ENCODE measurements at places on chromosomes 11 and 22.

DNA sequence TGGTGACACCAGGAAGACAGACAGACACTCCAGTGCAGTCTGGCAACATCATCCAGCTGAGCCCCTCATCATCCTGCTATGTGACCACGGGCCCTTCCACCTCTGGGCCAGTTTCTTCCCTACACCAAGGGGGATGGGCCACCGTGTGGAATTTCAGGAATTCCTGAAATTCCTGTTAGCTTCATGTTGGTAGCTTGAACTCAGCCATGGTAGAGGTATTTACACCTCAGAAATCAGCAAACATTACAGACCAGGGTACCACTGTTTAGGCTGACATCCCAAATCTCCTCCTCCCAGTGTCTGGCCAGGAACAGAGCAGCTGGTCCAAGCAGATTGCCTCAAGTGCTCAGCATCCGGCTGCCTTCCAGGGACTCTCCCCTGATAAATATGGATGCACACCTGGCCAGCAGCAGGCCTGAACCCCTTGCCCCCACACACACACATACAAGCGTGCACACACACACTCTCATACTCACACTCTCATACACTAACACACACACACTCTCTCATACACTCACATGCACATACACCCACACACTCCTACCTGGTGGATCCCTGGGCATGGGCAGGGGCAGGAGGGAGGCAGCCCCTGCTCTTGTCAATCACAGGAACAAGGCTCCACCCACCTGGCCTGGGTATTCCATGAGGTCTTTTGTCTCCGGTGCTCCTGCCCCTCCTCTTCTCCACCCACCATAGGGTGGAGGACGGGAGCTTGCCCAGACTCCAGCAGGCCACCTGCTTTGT is 85.2 kb downstream of the BUD13 start:
- DNase-seq = no peak

GRCh38 chr11:113363406-113363805 is 24.2 kb upstream of the ANKK1 start:
- no peak for DNase-seq

DNA sequence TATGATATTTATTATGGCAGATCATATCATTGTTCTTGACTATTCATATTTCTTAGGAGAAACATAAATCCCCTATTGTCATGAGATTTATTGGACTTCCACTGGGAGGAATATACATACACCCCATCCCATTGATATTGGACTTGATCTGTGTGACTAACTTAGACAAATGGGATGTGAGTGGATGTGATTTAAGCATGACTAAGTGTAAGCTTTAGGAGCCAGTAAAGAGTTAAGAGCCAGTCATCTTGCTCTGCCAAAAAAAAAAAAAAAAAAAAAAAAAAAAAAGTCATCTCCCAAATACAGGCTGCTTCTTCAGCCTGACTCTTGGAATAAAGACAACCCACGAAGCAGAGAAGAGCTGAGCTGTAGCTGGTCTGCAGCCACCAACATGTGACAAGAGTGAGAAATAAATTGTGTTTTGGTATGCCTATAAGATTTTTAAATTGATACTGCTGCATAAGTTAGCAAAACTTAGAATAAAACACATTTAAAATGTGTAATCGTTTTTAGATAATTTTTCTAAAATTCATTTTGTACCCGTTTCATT is 595.0 kb upstream of the LRRC4C start:
- no peak for DNase-seq

- no peak for DNase-seq
These were observed 792.6 kb upstream of the RAG2 start for GRCh38 chr11:37390576-37391083.

GRCh38 chr11:74459584-74459983 is 7.8 kb downstream of the KCNE3 start:
- DNase-seq = no peak

GRCh38 chr11:1460986-1461825 is 25.4 kb downstream of the MOB2 start:
- DNase-seq = no peak

DNA sequence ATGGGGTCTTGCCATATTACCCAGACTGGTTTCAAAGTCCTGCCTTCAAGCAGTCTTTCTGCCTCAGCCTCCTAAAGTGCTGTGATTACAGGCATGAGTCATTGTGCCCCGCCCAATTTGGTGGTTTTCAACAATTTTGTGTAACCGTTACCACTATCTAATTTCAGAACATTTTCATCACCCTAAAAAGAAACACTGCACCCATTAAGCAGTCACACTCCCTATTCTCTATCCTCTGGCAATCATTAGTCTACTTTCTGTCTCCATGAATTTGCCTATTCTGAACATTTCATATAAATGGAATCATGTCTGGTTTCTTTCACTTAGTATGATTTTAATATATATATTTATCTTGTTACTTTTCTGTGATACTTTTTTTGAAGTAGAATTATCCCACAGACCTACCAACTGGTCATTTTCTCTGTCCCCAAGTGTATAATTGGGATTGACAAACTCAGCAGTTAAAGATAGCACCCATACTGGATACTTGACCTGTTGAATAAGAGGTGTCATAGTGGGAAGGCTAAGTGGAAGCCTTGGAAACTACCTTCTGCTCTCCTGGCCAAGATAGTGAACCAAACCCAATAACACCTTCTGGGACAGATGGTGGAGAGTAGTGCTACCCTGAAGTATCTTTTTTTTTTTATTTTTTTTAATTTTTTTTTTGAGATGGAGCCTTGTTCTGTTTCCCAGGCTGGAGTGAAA is 64.8 kb downstream of the STIM1 start:
- DNase-seq = peak; percentile 55

DNA sequence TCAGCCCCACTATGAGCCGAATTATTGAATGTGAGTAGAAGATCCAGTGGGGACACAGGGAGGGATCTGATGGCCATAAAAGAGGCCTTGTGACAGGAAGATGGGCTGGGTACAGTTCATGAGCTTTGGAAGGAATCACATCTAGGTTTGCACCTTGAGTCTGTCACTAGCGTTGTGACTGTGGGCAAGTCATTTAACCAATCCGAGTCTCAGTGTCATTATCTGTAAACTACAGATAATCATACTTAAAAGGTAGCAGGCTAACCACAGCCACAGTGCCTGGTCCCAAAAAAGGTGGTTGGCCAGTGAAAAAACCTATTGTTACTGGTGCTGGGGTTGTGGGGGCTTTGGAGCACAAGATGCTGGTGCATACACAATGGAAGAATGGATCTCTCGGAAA is 3.8 kb downstream of the HEPN1 start:
- DNase-seq = no peak

GRCh38 chr11:40292721-40293508 is 1166.5 kb downstream of the LRRC4C start:
- no peak for DNase-seq

- no peak for DNase-seq
These were observed 2.1 kb downstream of the ARAP1 start for GRCh38 chr11:72750086-72750485.

DNA sequence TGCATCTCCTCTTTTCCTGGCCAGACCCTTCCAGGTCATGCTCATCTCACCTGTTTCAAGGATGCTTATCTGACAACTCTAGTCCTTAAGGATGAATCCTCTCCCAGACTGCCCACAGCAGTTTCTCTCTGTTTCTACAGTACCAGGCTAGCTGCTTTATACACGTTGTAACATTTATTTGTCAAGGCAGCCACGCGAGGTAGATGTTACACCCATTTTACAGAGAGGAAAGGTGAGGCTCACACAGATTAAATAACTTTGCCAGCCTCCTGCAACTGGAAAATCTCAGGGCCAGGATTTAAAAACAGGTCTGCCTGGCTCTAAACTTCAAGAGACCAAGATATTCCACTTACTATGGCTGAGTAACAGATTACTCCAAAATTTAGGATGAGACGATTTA is 45.7 kb upstream of the E2F8 start:
- DNase-seq = no peak

DNA sequence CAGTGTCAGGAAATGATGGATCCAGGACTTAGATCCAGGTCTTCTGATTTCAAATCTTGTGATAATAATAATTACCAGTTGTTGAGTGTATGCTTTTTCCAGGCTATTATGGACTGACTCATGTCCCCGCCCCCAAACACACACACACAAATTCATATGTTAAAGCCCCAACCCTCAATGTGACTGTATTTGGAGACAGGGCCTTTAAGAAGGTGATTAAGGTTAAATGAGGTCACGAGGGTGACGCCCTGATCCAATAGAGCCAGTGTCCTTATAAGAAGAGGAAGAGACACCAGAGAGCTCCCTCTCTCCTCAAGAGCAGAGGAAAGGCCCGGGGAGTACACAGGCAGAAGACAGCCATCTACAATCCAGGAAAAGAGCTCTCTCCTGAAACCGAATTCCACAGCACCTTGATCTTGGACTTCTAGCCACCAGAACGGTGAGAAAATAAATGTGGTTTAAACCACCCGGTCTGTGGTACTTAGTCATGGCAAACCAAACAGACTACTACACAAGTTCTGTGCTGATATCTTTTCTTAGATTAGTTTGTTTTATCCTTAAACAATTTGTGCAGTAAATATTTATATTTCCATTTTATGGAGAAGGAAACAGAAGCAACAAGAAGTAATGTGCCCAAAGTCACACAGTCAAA is 8.2 kb downstream of the TMPRSS5 start:
- DNase-seq = no peak

- DNase-seq = peak; percentile 17
These were observed 4.0 kb downstream of the NLRX1 start for GRCh38 chr11:119172513-119172912.

- no peak for DNase-seq
These were observed 9.4 kb upstream of the CALCA start for GRCh38 chr11:14981507-14981906.

DNA sequence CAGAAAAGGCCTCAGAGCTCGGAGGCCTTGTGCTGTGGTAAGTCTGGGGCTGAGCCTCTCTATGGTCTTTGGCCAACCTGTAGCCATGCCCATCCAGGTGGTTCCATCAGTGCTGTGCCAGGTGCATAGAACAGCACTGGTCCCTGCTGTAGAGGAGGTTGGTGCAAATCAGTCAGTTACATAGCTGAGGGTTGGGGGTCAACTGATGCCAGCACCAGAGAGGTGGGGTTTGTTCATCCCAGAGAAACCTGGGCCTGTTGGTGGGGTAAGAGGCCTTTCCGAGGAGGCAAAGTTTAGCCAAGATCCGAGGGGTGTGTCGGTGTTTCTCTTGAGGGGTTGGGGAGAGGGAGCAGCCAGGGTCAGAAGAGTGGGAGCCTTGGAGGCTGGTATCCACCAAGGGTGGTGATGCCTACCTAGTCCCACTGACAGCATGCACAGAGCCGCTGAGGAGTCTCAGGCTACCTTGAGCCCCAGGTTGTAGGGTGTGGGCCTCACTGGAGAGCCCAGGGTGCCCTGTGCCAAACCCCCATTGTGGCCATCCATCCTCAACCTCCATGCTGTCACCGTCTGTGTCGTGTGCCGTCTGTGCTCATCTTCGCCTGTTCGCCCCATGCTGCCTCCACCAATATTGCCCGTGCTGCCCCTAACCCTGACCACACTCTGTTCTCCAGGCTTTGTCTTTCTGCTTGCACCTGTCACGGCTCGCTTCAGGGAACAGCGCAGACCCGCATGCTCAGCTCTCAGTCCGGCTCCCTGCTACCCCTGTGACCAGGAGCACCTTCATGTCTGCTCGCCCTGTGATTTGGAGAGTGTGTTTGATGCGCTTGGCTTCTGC is 78.7 kb upstream of the SUSD2 start:
- DNase-seq = no peak

DNA sequence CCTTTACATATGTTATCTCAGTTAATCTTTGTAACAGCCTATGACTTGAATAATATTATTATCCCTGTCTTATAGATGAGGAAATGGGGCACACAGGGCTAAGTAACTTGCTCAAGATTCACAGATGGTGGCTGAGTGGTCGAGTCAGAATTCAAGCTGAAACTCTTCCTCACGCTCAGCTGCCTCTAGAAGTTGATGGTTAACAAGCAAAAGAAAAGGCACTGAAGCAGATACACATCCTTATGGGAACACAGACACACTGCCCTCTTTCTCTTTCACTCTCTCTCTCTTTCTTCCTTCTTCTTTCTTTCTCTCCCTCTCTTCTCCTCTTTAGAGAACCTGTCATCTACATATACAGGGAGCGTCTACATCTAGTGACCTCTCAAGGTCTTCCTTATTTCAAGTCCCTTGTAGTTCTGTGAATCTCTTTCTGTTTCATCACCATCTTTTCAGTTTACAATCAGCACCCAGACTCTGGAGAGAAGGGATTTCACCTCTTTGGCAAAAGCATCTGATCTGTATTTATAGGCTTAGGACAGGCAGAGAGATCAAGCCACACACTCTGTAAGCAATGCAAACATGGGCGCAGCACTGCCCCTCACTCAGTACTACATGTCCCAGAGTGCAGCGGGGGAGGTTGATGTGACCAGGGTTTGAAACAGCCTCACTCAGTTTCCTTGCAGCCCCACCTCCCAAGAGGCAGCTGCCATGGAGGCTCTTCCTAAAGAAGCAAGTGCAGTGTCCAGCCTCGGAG is 75.7 kb downstream of the GRAMD1B start:
- no peak for DNase-seq

DNA sequence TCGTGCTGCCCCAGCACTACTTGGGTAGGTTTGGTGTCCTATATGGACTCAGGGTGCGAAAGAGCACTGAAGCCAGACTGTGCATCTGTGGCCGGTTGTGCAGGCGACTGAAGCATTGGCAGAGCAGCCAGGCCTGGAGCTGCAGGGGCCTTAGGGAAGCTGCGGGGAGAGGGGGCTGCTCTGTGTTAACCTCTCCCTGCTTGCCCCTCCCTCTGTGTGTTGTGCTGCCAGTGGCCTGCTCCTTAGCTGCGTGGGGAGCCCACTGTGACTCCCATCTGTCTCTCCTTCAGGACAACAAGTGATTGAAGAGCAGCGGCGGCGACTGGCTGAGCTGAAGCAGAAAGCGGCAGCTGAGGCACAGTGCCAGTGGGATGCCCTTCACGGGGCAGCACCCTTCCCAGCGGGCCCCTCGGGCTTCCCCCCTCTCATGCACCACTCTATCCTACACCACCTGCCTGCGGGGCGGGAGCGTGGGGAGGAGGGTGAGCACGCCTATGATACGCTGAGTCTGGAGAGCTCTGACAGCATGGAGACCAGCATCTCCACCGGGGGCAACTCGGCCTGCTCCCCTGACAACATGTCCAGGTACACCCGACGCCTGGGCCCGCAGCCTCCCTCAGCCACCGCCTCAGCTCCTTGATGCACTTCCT is 34.3 kb downstream of the TREH start:
- no peak for DNase-seq

DNA sequence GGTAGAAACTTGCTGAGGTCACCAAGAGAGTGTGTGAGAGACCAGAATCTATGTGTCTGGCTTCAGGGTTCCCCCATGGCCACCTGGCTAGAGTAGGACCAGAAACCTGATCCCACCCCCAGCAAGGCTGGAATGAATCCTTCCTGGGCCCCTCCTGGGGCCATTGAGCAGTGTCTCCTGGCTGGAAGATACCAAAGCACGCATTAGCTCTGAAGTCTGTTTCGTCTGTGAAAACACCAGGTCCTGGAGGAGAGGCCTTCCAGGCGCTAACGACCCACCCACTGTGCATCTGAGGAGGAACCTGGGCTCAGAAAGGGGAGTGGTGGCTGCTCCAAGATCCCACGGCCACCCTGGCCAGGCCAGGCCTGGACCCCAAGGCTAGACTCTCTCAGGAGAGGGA is 15.5 kb upstream of the TSKU start:
- DNase-seq = no peak

GRCh38 chr11:2369320-2369719 is 7.8 kb upstream of the CD81 start:
- DNase-seq = no peak

Measured in CD4-positive, alpha-beta T cell treated with Interferon gamma for 1 hour (primary cell).